ENCODE measurements at places on chromosomes 1 and 21.

DNA sequence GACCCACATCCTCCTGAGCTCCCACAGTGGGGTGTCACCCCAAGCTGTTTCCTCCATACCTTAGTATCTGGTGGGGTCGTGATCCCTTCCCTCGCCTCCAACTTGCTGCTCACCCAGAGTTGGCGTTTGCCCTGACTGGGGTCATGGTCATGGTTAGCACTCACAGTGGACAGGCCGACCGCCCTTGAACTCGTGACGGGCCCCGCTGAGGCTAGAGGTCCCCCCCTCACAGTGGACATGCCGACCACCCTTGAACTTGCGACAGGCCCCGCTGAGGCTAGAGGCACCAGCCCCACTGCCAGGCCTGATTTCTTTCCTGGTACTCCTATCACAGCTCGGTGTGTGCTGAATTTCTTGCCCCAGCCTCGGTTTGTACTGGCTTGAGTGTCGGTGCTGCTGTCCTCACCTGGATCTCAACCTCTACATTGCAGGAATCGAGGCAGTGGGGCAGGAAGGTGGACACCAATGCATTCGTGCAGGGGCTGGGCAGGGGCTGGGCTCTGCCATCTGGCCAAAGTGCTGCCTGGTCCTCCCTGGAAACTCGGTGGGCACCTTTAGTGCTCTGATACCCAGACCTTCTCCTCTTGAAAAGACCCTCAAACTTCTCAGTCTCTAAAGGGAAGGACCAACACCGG, 37.5 kb upstream of the AJAP1 start:
- H3K36me3 ChIP-seq, result no peaks in the 10 kb centered on the region
- H3K27ac ChIP-seq, result no peak overlapping the region
- no peak for DNase-seq
- H3K27me3 ChIP-seq, result no peaks in the 10 kb centered on the region
- H3K4me3 ChIP-seq, result no peak overlapping the region

- peaks cover 6% of the 10 kb centered on the region for H3K4me1 ChIP-seq
- H3K27ac ChIP-seq, result no peak overlapping the region
- H3K27me3 ChIP-seq, result peaks cover 7% of the 10 kb centered on the region
- peaks cover 3% of the 10 kb centered on the region for H3K36me3 ChIP-seq
- H3K4me3 ChIP-seq, result no peak overlapping the region
Measured at GRCh38 chr1:46036894-46037839, 95.3 kb downstream of the PIK3R3 start.

DNA sequence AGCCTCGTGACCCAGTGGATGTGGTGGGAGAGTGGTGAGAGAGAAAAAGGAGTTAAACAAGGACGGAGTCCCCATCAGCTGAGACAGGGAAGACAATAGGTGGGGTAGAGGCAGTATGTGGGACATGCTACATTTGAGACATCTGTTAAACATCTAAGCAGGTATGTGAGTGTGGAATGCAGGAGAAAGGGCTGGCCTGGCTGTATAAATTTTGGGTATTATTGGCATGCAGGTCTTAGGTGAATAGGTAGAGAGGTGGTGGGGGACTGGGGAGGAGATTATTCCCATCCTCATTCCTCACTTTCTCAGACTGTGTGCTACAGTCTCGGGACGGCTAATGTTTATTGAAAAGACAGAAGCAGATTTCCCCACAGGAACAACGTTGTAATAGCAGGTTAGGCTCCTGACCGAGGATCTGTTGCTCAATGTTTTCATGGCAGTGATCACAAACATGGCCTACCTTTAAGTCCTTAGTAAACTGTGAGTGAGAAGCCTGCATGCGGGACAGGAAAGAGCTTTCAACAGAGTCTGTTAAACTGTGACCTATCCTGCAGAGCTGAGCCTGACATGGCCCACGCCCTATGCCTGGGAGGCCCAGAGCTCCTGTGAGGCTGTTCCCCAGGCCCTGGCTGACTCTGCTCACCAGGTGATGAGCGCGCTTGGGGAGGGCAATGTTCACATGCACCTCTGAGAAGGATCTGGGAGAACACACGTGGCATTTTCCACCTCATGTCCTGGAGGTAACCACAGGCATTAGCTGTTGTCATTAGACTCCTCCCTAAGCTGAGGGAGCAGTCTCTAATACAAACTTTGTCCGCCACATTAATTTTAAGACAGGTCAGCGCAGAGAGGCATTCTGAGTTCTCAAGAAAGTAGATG, 16.5 kb downstream of the VSIG8 start:
- no peaks in the 10 kb centered on the region for H3K4me1 ChIP-seq
- no peak overlapping the region for H3K27ac ChIP-seq
- no peak for DNase-seq
- H3K4me3 ChIP-seq, result no peak overlapping the region
- H3K27me3 ChIP-seq, result peaks cover 67% of the 10 kb centered on the region
- no peaks in the 10 kb centered on the region for H3K36me3 ChIP-seq

DNA sequence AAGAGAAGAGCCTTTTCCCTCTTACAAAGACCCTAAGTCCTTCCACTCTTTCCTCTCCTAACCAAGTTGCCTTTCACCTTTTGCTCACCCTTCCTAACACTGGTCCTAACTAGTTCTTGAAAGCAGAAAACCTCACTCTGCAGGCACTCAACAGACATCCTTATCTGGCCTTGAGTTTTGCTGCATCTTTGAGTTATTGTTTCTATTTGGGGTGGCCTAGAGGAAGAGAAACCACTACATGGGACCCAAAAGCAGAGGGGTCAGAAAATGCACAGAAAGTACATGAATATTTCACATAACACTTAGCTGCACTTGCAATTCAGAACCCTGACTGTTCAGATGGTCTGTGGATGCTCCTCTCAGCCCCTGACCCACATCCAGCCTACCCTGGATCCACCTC, 178.3 kb upstream of the SYT6 start:
- no peak for DNase-seq
- H3K36me3 ChIP-seq, result no peaks in the 10 kb centered on the region
- H3K27ac ChIP-seq, result no peak overlapping the region
- peaks cover 16% of the 10 kb centered on the region for H3K27me3 ChIP-seq
- H3K4me1 ChIP-seq, result no peaks in the 10 kb centered on the region

DNA sequence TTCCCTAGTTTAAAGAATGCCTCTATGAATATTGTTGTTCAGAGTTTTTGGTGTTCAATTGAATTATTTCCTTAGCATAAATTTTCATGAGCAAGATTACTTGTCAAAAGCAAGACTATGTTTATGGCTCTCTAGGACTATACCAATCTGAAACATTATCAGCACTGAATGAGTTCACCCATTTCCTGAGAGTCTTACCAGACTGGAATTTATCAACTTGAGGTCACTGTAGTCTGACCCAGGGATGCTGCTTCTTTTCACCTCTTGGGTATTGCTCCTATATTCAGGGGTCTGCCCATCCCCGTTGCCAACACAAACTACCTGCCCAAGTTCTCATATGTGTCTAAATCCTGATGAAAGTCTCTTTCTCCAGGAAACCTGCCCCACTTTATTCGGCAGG, 42.6 kb downstream of the OPTC start:
- H3K36me3 ChIP-seq, result no peaks in the 10 kb centered on the region
- H3K27ac ChIP-seq, result no peak overlapping the region
- H3K27me3 ChIP-seq, result no peaks in the 10 kb centered on the region
- DNase-seq, result no peak
- H3K4me3 ChIP-seq, result no peak overlapping the region

DNA sequence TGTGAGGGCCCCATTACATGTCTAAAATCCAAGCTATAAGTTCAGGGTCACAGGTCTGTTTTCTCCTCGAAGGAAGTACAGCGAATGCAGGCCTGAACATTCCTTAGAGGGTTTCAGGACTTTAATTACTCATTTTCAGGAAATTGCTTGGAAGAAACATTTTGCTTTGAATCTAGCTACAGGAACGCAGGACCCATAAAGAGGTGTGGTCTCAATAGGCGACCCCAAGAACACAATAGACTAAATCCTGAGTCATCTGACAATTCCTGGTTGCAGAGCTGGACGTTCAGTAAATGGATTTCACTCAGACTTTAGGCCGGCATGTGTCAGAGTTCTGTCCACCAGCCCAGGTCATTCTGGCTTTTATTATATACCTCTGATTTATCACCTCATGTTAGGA, 1.0 kb upstream of the ERG start:
- no peaks in the 10 kb centered on the region for H3K27me3 ChIP-seq
- no peak overlapping the region for H3K27ac ChIP-seq
- H3K4me3 ChIP-seq, result no peak overlapping the region
- no peak for DNase-seq
- H3K4me1 ChIP-seq, result peaks cover 8% of the 10 kb centered on the region

DNA sequence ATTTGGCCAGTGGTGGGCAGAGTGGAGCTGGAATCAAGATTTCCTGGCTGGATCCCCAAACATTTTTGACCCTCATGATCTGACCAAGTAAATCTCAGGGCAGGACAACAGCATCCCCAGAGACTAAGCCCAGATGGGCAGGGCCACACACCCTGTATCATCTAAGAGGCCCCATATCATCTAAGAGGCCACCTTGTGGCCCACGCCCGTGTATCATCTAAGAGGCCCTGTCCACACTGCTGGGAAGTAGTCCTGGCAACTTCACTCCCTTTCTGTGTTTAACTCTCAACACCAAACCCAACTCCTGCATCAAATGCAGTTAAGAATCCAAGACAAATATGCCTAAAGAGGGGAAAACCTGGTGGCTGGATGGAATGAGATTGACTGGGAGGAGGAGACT, 81.6 kb upstream of the SSX2IP start:
- H3K36me3 ChIP-seq, result no peaks in the 10 kb centered on the region
- DNase-seq, result no peak
- no peak overlapping the region for H3K4me3 ChIP-seq
- no peak overlapping the region for H3K27ac ChIP-seq

GRCh38 chr1:101453844-101454243, 217.0 kb downstream of the S1PR1 start:
- no peak overlapping the region for H3K4me3 ChIP-seq
- DNase-seq, result no peak
- H3K27ac ChIP-seq, result no peak overlapping the region
- no peaks in the 10 kb centered on the region for H3K4me1 ChIP-seq
- H3K36me3 ChIP-seq, result no peaks in the 10 kb centered on the region

- H3K4me1 ChIP-seq, result no peaks in the 10 kb centered on the region
- no peaks in the 10 kb centered on the region for H3K36me3 ChIP-seq
- H3K27ac ChIP-seq, result no peak overlapping the region
- H3K27me3 ChIP-seq, result no peaks in the 10 kb centered on the region
Measured at GRCh38 chr1:211033921-211034525, 99.9 kb downstream of the KCNH1 start.

GRCh38 chr1:22808676-22809483, 98.2 kb downstream of the EPHB2 start:
- no peak for DNase-seq
- no peaks in the 10 kb centered on the region for H3K27me3 ChIP-seq
- H3K36me3 ChIP-seq, result no peaks in the 10 kb centered on the region
- H3K4me3 ChIP-seq, result peak overlapping the region; percentile 79
- peaks cover 61% of the 10 kb centered on the region for H3K4me1 ChIP-seq

DNA sequence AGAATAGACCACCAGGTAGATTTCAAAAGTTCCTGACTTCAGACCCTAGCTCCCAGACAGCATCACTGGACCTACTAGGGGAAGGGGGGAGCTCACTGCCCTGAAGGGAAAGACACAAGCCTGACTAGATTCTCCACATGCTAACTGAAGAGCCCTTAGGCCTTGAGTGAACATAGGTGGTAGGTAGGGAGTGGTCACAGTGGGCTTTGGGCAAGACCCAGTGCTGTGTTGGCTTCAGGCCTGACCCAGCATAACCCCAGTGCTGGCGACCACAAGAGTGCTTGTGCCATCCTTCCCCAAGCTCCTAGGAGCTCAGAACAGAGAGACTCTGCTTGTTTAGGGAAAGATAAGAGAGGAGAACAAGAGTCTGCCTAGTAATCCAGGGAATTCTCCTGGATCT, 51.1 kb upstream of the ACADM start:
- no peaks in the 10 kb centered on the region for H3K27me3 ChIP-seq
- peaks cover 36% of the 10 kb centered on the region for H3K4me1 ChIP-seq
- H3K27ac ChIP-seq, result peak overlapping the region; percentile 84
- peak overlapping the region; percentile 3 for H3K4me3 ChIP-seq
- H3K36me3 ChIP-seq, result peaks cover 11% of the 10 kb centered on the region

GRCh38 chr1:191901651-191902050, 256.6 kb upstream of the RGS18 start:
- no peaks in the 10 kb centered on the region for H3K4me1 ChIP-seq
- DNase-seq, result no peak
- no peak overlapping the region for H3K4me3 ChIP-seq
- no peaks in the 10 kb centered on the region for H3K36me3 ChIP-seq

DNA sequence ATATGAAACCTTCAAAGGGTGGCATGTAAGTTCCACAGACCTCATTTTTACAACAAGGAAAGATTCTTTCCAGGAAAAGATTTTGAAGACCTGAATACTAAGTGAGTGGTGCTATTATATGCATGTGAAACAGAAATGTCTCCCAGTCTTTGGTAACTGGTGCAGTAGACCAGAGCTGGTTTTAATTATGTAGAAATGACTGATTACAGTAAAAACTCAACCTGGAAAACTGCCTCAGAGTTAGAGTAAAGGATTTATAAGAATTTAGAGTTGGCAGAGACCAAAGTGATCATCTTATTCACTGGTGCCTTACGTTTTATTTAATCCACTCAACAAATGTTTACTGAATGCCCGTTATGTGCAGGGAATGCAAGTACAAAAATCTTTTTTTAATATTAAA, 30.2 kb upstream of the LRRC8D start:
- peaks cover 23% of the 10 kb centered on the region for H3K4me1 ChIP-seq
- H3K27me3 ChIP-seq, result no peaks in the 10 kb centered on the region
- H3K27ac ChIP-seq, result no peak overlapping the region
- no peak overlapping the region for H3K4me3 ChIP-seq
- DNase-seq, result no peak

- DNase-seq, result no peak
- H3K27ac ChIP-seq, result no peak overlapping the region
- peak overlapping the region; percentile 73 for H3K4me3 ChIP-seq
Measured at GRCh38 chr21:41953249-41953830, 478 bp downstream of the C2CD2 start.

GRCh38 chr1:59827055-59827643, 12.4 kb downstream of the HOOK1 start:
- DNase-seq, result no peak
- H3K4me1 ChIP-seq, result no peaks in the 10 kb centered on the region
- no peaks in the 10 kb centered on the region for H3K36me3 ChIP-seq

DNA sequence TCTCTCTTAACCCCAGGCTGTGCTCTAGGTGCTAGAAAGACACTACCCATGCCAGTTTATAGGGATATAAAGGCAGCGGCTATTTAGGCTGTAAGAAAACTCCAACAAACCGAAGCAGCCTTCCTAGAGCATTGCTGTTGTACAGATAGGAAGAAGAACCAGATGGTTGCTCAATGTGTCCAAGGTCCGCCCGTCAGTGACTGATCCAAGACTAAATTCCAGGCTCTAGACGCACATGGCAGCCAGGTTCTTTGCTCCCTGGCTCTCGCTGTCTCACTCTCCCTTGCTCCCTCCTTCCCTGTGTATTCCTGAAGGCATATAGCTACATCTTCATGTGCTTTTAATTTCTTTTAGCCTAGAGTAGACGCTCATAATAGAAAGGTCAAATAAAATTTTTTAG, 303.4 kb downstream of the KIF26B start:
- no peak overlapping the region for H3K4me3 ChIP-seq
- no peaks in the 10 kb centered on the region for H3K27me3 ChIP-seq
- DNase-seq, result no peak
- no peaks in the 10 kb centered on the region for H3K36me3 ChIP-seq
- no peak overlapping the region for H3K27ac ChIP-seq
- H3K4me1 ChIP-seq, result peaks cover 2% of the 10 kb centered on the region

GRCh38 chr1:199322278-199322677, 683.4 kb downstream of the PTPRC start:
- no peak for DNase-seq
- H3K4me1 ChIP-seq, result no peaks in the 10 kb centered on the region
- no peaks in the 10 kb centered on the region for H3K27me3 ChIP-seq

GRCh38 chr21:35508139-35508888, 459.2 kb upstream of the RUNX1 start:
- H3K4me1 ChIP-seq, result peaks cover 48% of the 10 kb centered on the region
- no peak overlapping the region for H3K4me3 ChIP-seq
- H3K36me3 ChIP-seq, result no peaks in the 10 kb centered on the region
- H3K27me3 ChIP-seq, result no peaks in the 10 kb centered on the region
- peak; percentile 23 for DNase-seq

- DNase-seq, result no peak
- peak overlapping the region; percentile 86 for H3K27ac ChIP-seq
Measured at GRCh38 chr1:60969971-60970509, 112.3 kb upstream of the NFIA start.

Measured in neural crest cell (in vitro differentiated cells).